ENCODE measurements at places on chromosomes 13 and 19.
A peak's percentile ranks its signal among the peaks of the same experiment; 100 is the strongest.

DNA sequence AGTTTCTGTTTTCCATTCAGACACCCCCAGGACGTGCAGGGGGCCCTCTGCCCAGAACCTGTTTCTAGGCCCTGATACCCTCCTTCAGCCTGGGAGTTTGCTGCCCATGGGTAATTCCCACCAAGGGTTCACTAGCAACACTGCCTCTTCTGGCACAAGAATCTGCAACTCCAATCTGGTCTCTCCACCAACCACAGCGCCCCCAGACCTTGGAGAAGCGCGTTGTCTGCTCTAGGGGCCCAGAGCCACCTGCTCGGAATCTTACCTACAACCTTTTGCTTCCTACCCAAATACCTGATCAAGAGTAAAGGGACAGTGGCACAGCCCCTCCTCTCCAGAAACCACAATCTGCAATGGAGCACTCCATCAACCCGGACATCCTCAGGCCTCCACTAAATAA lies 763 bp downstream of the ZNF180 start:
- peak; percentile 28 for DNase-seq

DNA sequence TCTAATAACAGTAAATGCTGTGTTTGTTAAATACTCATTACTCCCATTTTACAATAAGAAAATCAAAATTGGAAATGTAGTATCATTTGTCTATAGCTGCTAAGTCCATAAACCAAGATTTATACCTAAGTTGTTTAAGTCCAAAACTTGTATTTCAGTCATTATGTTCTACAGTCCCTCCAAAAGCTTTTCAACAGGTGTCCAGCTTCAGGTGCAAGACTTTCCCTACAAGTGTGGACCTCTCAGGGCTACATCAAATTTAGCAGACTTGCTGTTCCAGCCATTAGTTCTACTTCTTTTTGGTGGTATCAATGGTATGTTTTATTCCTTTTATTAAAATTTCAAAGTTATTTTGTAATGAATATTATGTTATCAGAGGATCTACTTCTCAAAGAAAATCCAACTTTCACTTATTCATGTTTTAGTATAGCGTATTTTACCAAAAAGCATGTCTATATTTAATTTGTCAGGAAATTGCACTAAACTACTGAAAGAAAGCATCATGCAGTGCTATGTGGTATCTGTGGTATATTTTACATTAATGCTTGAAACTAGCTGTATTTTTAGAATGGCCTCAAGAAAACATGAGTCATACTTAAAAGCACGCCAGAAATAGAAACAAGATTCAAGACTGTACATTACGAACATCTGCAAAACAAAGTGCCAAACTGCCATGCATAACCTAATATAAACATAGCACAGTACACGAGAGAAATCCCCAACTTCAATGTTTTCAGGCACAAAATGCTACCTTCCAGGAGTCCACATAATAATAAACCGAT lies 44.5 kb downstream of the VWA8 start:
- DNase-seq, result no peak

DNA sequence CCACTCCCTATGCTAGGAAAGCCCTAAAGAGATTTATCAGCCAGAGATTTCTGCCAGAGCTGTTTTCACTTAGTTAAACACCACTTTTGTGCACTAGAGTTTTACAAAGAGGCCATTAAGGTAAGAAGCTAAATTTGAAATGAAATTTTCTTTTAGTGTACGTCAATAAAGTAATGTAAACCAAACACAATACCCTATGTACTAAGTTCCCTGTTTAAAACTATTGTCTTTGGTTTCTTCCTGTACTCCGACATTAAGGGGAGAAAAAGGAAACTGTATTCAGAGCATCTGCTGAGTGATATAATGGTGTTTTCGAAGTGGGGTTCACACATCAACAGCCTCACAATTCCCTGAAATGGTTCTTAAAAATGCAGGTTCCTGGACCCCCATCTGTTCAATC lies 40.7 kb upstream of the STARD13 start:
- DNase-seq, result no peak

- no peak for DNase-seq
Measured at GRCh38 chr13:70043685-70044084, 63.9 kb upstream of the ATXN8OS start.

GRCh38 chr19:15332311-15332996 lies at the start of gene BRD4:
Gene BRD4, minus strand, starts transcription at chr19:15332539. Its CDS starts 59,440 bp downstream, at chr19:15273099.
- DNase-seq, result peak; percentile 73

- no peak for DNase-seq
Measured at GRCh38 chr13:48222358-48223301, 10.4 kb upstream of the ITM2B start.

GRCh38 chr13:78187781-78188180 lies 269.1 kb upstream of the EDNRB start:
- DNase-seq, result no peak

DNA sequence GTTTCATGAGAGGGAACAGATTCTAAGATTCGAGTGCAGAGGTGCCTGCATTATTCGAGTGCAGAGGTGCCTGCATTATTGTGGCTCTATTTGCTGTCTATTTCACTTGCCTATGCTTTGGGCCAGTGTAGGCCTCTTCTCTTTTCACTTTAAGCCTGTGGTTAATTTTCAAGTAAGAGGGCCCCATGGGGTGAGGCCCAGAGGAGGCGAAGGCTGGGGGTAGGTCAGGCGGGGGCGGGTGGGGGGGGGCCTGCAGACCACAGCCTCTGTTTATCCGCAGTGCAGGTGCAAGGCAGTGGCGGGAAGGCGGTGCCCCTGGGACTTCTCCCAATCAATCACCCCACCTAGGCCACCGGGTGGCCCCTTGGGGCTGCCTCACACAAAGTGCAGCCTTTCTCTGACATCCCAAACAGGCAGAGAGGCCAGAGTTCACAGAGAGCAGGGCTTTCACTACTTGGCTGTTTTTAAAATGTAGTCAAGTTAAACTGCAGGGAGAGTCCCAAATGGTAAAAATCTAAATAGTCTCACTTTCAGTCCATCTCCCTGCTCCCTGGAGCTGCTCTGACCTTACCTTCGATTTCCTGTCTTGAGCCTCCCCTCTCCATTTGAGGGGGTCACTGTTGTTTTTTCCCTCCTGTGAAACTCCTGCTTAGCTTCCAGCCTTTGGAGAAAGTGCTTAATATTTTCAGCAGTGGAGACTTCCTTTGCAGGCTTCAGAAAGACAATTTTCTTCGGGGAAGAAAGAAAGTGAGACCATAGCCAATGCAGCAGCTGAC lies 249.0 kb downstream of the DLEU7 start:
- peak; percentile 64 for DNase-seq
